ENCODE measurements at places on chromosomes 6 and 20.
A peak's percentile ranks its signal among the peaks of the same experiment; 100 is the strongest.

DNA sequence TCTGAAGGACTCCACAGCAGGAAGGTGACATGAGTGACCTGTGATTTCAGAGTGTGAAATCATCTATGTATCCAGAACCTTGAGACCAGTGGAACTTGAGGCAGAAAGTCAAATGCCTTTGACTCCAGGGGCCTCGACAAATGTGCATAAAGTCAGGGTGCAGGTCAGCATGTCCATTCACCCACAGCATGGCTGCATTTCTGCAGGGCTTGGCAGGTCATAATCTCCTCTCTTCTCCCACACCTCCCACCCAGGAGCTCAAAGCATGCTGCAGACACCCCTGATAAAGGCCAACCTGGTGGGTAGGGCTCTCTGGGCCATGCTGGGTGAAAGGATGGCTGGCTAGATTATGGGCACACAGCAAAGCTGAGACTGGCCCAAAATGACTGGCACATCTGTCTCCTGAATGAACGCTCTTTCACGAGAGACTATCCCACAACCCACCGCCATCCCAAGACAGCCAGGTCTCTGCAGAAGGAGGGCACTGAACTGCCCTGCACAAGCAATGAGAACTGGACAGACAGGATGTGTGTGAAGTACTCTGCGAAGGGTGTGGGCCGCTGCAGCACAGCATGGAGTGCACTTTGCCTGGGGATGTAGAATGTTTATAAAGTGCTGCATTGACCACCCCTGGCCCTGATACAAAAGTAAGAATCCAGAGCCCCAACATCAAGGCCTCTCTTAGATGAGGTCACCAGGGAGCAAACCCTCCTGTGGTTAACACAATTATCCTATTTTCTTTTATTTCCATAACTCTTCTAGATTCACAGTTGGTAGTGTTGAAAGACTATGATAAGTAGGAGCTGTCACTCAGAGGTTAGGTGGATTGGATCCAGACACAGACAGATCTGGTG is 78.2 kb upstream of the NXT1 start:
- DNase-seq = no peak

- DNase-seq = no peak
Observed at GRCh38 chr6:84926189-84927155, 162.1 kb upstream of the TBX18 start.

DNA sequence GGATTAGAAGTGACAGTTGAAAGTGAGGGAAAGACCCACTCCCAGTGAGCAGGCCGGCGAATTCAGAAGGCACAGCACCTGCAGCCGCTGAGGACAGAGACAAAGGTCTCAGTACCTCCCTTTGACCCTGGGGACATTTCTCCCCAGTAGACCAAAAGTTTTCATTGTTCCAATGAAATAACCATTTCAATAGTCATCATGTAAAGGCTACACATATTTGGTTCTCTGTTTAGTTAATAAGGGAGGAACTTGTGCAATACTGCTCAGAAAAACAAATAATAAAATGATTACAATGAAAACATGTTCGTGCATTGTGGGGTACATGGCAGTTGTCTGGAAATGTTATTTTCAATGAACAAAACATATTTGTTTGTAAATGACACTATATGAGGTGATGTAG is 52.5 kb downstream of the EDN1 start:
- DNase-seq = no peak

DNA sequence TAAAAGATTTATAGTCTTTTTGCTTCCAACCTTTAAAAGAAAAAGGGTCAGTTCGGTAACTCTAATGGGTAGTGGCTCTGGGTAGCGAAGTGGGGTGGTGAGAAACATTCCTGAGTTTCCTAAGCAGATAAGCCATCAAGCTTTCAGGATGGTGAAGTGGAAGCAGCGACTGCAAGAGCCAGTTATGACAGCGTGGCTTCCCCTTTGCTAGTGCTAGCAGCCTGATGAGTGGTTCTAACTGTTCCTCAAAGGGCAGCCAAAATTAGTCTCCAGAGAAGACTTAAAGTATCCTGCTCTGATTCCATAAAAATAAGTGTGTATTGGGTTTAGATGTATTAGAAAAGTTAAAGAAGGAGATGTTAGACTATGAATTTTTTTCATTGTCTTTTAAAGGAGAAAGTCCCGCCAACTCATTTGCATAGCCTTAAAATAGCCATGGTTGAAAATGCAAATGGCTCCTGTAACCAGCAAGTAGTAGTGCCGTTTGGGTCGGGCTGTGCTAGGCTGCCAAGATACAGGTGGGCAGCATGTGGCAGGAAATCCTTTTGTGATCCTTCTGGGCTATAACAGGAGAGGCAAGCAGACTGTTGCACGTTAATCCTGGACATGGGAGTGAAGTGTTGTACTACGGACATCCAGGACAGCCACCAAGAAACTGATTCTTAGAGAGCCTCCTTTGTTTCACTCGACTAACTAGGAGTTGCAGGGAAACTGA is 18.0 kb downstream of the ELOVL2 start:
- no peak for DNase-seq

DNA sequence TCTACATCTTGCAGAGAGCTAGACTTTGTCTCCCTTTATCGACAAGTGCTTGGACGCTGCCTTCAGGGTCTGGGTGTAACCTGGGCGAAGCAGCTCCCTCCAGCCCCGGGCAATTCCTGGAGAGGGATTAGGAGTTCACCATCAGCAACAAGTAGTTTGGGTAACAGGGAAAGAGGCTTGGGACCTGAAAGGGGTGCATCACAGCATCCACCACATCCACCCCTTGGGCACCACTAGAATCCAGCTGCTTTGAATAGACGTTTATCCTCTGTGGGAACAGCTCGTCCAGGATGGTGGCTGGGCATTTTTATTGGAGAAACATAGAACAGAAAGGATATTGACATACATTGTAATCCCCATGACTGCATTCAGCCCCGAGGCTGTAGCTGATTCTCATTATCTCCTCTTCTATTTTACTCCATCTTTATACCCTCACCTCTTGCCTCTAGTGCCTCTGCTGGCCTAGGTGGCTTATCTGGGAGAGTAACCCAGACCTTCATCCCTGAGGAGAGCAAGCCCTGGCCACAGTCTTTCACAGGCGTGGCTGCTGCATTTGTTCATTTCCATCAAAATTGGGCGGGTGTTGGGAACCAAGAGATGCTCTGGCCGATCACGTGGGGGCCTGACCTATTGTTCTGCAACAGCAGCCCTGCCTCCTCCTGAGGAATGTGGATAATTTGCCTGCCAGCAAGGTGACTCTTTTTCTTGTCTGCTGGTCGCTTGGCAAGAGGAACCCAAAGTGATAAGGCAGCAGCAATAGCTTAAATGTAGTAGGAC is 109.2 kb upstream of the RALGAPA2 start:
- no peak for DNase-seq

DNA sequence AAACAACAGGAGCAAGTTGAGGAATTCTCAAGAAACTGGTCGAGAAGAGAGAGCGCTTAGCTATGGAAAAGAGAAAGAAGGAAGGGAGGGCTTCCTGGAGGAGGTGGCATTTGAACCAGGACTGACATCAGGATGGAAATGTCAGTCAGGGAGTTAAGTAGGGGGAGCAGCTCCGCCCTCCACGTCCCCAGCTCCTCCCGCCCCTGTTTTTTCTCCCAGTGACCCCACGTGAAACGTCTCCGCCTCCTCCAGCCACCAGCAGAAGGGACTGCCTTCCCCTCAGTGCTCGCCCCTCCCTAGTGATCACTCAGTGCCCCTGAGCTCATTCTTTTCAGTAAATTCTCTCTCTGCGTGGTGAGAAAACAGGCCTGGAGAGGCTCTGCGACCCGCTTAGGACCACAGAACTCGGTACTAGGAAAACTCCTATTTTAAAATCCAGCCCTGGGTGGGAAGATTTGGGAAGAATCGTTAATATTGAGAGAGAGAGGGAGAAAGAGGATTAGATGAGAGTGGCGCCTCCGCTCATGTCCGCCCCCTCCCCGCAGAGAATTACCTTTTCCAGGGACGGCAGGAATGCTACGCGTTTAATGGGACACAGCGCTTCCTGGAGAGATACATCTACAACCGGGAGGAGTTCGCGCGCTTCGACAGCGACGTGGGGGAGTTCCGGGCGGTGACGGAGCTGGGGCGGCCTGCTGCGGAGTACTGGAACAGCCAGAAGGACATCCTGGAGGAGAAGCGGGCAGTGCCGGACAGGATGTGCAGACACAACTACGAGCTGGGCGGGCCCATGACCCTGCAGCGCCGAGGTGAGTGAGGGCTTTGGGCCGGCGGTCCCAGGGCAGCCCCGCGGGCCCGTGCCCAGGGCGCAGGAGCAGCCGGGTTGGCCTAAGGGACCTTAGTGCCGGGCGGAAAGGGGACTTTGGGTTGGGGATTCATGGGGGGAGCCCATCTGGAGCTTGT is 4.6 kb downstream of the HLA-DPB1 start:
- no peak for DNase-seq

DNA sequence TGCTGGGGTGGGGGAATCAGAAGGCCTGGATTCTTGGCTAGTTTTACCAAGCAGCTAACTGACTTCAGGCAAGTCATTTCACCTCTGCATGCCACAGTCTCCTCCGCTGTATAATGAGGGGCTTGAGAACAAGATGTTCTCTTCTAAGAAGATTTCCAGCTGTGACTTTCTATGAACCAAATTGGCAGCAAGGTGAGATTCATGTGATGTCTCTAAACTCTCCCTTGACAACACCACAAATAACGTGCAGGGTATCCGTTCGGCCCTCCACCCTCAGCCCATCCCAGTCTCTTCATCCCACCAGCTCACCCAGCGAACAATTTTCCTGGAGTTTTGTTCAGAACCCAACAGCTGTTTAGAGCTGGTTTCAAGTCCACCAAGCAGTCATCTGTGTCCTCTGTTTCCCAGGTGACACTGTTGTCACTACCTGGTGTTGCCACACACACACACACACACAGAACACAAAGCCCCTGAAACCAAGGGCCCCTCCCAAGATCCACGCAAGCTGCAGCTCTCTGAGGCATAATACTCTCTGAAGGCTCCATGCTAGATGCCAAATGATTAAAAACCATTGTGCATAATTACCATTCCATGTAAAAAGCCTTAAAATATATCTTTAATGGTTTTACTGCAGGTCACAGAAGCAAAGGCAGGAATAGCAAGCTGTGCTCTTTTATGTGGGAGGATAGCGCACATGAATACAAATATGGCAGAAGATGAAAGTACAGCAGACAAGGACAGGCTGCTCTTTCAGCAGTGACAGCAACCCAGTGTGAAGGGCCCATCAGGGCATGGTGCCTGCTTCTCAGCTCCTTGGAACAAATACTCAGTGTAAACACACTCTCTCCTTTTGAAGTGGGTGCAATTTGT is 48.2 kb downstream of the ARHGAP18 start:
- DNase-seq = no peak

GRCh38 chr6:23659125-23659524 is 466.9 kb upstream of the NRSN1 start:
- DNase-seq = peak; percentile 90

DNA sequence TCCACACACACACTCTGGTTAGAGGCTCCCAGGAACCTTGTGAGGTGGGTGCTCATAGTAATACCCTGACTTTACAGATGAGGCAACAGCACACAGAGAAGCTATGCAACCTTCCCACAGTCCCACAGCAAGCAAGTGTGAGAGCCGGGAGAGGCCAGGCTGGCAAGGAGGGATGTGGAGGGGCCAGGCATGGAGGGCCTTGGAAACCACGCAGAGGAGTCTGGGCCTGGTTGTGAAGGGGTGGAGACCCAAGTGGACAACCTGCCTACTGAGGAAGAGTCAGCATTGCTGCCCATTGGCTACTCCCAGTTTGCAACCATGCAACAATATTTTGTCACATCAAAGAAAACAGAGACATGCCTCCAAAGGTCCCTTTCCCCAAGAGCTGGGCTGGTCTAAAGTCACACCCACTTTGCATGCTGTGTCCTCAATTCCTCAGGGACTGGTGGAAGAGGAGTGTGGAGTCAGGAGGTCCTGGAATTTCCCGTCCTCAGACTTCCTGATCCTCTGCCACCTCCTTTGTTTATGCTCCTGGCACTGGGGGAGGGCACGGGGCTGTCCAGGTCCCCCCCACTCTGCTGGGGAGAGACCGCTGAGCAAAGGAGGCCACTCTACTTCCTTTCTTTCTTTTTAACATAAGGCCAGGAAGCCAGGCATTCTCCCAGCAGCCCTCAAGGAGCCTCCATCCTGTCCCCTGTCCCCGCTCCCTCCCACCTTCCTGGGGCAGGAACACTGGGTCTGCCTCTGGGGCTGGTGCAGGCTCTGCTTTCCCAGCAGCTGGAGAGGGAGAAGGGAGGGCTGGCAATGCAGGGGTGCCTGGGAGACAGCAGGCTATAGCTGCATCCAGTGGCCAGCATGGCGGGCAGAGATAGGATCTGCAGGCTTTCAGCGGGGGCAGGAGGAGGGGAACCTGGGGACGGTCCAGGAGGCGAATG is 68.3 kb downstream of the NOL4L start:
- DNase-seq = no peak

DNA sequence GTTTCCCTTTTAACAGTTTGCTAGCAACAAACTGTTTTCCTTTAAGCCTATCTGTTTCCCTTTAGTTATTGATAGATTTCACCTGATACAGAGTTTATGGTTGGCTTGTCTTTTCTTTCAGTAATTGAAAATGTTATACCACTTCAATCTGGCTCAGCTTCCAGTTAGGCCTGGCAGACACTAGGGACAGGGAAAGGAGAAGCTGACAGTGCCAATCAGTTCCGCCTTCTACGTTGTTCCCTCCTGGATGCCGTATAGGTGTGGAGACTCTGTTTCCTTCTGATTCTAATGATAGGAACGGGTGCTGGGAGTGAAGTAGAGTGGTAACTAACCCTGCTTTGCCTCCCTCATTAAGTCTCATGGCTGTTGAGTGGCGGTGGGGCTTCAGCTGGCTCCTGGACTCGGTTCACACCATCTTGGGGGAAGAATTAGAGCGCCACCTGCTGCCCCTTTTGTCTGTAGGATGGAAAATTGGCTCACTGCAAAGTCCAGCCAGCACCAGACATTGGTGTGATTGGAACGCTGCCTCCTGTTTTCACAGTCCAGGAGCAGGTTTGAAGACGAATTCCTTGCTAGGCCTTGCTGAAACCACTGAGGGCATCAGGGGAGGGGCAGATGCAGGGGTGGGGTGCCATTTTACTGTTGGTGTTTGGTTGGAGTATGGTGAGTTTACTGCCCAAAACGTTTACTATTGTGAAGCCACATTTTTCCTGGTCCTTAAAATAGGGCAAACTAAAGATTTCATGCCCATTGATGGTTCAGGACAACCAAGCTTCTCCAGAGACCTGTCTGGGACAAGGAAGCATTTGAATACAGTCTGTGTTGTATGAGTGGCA is 1729.5 kb downstream of the GRIK2 start:
- peak; percentile 71 for DNase-seq

GRCh38 chr6:54074578-54075195 is 36.6 kb upstream of the MLIP start:
- no peak for DNase-seq

GRCh38 chr6:36863670-36864540 is 10.7 kb downstream of the PPIL1 start:
- DNase-seq = no peak

DNA sequence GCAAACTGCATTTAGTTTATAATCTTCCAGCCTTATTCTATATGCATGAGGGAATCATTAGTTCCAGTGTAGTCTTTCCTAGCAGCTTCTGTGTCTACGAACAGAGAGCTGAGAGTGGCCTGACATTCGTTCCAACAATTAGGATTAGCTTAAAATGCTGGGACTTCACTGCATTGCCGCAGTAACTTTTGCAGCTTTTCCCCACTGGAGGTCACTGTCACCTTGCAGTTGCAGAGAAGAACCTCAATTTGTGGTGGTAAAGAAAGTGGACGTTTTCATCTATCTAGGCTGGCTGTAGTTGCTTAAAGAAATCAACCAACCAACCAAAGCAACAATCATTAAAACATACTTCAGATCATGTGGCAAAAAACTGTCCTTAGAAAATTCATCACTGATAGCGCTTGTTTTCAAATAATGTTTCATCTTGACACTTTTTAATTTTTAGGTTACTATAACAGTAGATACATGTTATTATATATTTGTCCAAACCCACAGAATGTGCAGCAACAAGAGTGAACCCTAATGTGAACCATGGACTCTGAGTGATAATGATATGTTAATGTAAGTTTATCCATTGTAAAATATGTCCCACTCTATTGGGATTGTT is 12.2 kb downstream of the MYLK4 start:
- peak; percentile 47 for DNase-seq

Data from spinal cord (tissue), 10 donors.